ENCODE measurements at places on chromosomes 1 and 21.

GRCh38 chr1:113903501-113904292, 902 bp downstream of the AP4B1 start:
- DNase-seq: no peak

DNA sequence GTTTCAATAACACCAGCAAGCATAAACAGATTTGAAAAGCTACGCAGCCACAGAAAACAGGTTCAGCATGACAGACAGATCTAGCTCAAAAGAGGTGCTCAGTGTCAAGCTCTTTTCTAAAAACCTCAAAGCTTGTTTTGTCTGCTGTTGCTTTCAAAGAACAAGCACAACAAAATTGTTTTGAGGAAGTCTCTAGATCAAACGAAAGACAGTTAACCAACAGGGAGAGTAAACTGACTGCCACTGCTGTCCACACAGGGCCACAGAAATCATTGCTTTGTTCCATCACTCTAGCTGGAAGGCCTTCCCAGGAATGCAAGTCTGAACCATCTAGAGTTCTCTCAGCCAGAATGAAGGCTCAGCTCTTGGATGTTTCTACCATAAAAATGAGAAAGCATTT, 12.8 kb downstream of the APP start:
- no peak for DNase-seq

DNA sequence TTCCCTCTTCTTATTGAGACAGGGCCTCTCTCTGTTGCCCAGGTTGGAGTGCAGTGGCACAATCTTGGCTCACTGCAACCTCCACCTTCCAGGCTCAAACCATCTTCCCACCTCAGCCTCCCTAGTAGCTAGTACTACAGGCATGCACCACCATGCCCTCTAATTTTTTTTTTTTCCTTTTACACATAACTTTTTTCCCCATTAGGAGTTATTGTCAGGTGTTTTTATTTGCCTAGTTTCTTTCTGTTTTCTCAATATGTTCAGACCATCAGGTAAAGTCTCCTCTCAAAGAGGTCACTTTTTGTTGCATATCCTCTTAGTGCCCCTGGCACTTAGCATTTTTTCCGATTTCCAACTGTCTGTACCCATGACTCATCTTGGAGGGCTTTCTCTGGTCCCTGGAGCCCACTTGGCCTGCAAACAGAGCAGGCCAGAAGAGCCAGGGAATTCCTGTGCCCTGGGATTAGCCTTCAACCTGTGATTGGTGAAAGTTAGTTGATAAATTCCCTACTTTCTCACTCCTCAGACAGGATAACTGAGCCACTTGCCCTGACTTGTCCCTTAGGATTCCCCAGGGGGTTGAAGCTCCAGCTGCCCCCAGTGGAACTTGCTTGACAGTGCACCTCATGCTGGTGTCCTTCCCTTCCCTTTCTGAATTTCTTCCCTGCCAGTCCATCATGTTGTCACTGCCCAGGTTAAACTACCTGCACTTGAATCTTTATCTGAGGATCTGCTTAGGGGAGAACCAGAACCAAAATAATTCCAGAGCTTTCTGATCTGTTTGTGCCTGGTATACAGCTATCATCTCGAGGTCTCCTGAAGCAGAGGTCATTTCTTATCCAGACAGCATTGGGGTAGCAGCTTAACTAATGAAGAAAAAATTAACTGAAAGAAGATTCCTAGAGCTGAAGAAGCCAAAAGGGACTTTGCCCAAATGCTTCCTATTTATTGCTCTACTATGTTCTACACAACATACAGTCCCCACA, 2.4 kb downstream of the NTPCR start:
- DNase-seq: no peak

GRCh38 chr21:44836666-44837471, 19.0 kb upstream of the SUMO3 start:
- no peak for DNase-seq

DNA sequence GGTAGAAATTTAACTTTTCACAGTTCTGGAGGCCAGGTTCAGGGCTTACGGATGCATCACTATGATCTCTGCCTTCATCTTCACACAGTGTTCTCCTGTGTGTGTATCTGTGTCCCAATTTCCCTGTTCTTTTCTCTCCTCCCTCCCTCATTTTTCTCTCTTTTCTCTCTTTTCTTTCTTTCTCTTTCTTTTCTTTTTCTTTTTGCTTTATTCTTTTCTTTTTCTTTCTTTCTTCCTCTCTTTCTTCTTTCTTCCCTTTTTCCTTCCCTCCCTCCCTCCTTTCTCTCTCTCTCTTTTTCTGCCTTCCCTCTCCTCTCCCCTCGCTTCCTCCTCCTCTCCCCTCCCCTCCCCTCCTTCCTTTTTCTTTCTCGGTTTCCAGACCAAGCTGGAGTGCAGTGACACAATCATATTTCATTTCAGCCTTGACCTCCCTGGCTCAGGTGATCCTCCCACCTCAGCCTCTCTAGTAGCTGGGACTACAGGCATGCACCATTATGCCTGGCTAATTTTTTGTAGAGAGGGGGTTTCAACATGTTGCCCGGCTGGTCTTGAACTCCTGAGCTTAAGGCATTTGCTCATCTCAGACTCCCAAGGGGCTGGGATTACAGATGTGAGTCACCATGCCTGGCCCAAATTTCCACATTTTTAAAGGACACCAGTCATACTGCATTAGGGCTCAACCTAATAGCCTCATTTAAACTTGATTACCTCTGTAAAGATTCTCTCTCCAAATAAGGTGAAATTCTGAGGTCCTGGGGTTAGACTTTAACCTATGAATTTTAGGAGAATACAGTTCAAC, 115.9 kb downstream of the HUNK start:
- no peak for DNase-seq

GRCh38 chr21:45294509-45295291, 7.0 kb upstream of the POFUT2 start:
- no peak for DNase-seq

- no peak for DNase-seq
Measured at GRCh38 chr1:1304331-1305299, 3.1 kb downstream of the ACAP3 start.

GRCh38 chr1:58399176-58399575, 147.3 kb downstream of the OMA1 start:
- no peak for DNase-seq

GRCh38 chr1:86472152-86472551, 3.4 kb downstream of the CLCA1 start:
- DNase-seq: no peak

- no peak for DNase-seq
Measured at GRCh38 chr1:51636764-51637522, 20.1 kb downstream of the OSBPL9 start.

GRCh38 chr1:50968821-50969610, 1.0 kb upstream of the CDKN2C start:
- no peak for DNase-seq

GRCh38 chr1:90486996-90487395, 230.1 kb downstream of the BARHL2 start:
- no peak for DNase-seq

- no peak for DNase-seq
Measured at GRCh38 chr1:154434346-154435085, 29.4 kb downstream of the IL6R start.

GRCh38 chr1:223844787-223845036, 1.0 kb downstream of the TP53BP2 start:
- no peak for DNase-seq

DNA sequence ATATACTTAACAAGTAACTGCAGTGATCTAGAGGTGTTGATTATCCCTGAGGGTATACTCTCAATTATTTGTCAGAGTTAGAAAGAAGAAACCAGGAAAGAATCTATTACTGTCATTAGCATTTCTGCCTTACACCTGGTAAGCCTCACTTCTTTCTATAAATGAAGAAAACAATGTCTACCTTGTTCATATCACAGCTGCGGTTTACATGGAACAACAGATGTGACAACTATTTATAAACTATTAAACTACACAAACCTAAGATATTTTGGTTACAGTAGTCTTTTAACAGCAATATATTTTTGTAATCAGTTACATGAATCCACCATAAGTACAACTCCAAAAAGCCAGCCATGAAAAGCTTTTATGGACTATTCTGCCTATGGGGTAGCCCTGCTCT, 40.7 kb downstream of the GON4L start:
- DNase-seq: no peak

DNA sequence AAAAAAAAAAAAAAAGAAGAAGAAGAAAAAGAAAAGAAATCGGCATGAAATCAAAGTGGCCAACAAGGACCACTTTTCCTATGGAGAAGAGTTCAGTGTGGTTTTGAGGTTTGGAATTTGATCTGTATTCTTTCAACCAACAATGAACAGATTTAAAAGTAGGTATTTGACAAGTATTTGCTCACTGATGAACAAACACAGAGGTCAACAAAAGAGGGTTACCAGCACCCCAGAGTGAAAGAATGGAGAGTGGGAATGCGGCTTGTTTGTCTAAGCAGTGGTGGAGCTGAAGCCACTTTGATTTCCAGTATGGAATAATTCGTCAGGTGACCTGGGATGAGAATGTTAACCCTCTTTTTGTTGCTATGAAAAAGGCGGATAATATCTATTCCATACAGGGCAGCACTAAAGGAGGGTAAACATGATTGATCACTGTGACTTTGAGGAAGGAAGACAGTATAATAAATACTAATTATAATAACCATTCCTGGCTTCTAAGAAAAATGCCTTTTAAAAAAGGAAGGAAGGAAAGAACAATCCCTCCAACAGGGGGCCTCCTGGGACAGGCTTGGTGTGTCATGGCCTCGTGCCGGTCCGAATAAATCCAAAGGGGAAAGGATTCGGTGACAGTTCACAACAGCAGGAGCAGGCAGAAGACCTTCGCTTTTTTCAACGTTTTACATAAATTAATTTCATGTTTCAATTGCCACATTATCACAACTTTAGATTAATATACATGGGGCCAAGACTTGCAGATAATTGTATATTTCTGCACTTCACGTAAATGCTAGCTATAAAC, 37.2 kb upstream of the SIM2 start:
- no peak for DNase-seq

- DNase-seq: no peak
Measured at GRCh38 chr1:229105109-229105508, 165.8 kb upstream of the RAB4A start.

- DNase-seq: no peak
Measured at GRCh38 chr1:221911714-221912113, 169.8 kb upstream of the DUSP10 start.

DNA sequence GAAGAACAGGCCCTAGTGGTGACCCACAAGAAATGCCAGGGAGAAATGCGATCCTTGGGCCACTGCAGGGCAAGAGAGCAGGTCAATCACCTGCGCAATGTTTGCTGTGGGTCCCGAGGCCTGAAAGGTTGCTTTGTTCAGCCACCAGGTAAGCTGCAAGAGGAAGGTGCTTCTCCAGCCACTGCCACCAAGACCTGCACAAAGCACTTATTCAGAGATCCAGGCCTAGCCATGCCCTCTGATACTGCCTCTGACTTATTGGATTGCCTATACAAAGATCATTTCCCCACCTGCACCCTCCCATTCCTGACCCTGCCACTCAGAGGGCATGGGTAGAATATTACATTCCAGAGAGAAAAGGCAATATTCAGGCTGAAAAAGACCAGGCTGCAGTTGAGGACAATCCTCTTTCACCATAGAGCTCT, 349.4 kb upstream of the NFIA start:
- DNase-seq: no peak

DNA sequence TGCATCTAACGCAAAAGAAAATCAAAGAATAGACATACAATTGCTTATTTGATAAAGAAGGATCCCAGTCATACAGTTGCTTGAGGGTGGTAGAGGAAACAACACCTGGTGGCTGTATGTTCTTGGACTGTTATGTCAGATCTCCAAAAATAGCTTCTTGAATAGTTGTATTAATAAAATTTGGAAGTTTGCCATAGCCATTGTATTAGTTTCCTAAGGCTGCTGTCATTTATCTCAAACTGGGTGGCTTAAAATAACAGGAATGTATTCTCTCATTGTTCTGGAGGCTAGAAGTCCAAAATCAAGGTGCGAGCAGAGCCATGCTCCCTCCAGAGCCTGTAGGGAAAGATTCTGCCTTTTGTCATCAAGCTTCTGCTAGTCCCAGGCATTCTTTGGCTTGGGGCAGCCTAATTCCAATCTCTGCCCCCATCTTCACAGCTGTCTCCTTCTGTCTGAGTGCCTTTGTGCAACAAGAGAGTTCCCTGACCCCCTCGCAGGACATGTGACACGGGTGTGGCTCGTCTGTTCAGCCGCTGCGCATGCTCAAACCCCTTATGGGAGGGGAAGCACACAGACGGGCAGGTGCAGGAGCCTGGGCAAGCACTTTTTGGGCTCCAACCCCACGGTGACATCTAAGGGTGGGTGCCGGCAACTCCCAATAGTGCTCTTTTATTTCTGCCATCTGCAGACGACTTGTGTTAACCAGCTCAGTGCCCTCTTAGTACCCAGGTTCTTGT, 21.7 kb upstream of the GRIK1 start:
- no peak for DNase-seq

DNA sequence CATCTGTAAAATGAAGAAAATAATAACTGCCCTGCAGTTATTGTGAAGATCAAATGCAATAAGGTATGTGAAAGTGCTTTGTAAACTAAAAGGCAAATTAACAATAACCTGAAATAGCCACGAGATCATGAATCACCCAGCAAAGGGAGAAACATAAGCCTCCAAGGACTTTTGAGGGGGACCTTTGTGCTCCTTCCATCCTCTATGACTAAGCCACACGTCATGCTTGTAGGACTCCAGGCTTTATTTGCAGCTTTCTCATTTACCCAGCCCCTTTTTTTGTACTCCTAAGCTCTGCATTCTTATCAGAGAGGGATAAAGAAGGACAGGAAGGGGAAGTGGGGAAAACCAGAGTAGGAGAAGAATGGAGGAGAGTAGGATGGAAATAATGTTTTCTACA, 115.1 kb downstream of the PROX1 start:
- DNase-seq: no peak

DNA sequence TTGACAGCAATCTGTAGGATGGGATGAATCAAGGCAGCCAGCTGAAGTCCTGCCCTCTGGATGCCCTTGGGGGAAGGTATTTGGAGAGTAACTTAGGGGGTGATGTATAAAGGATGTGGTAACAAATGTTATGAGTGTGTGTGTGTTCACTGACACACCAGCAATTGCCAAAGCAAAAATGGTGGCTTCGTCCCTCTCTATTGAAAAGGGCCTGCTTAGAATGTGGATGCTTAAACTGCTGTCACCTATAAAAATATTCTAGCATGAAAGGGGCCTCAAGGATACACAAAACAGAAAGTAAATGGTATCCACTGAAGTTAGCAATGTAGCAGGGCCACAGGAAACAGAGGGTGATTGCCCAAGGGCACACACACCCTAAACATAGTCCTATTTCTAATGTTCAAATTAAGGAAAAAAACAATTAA, 15.1 kb upstream of the AIM2 start:
- no peak for DNase-seq

GRCh38 chr1:6490181-6491080, 1.0 kb downstream of the PLEKHG5 start:
- no peak for DNase-seq

GRCh38 chr1:4724695-4725250, 70.4 kb downstream of the AJAP1 start:
- DNase-seq: no peak

GRCh38 chr1:245779797-245780755, 625.3 kb downstream of the KIF26B start:
- DNase-seq: no peak

GRCh38 chr1:102074874-102075273, 78.1 kb upstream of the OLFM3 start:
- no peak for DNase-seq

Data from NCI-H2081 treated with DMSO at 0.1 percent for 48 hours (cell line).